Activated naive CD4-positive, alpha-beta T cell treated with anti-CD3 and anti-CD28 coated beads for 36 hours (primary cell): ENCODE measurements at places on chromosomes 4 and X. TPM values are rescaled to one million over a fixed set of nuclear protein-coding genes. Genes with fewer than 3 reads are reported as not detected.

- DNase-seq = no peak
Observed at GRCh38 chrX:120299928-120300327, 11.3 kb downstream of the TMEM255A start.

- DNase-seq = no peak
Observed at GRCh38 chr4:100060765-100061416, 110.8 kb upstream of the H2AZ1 start.

DNA sequence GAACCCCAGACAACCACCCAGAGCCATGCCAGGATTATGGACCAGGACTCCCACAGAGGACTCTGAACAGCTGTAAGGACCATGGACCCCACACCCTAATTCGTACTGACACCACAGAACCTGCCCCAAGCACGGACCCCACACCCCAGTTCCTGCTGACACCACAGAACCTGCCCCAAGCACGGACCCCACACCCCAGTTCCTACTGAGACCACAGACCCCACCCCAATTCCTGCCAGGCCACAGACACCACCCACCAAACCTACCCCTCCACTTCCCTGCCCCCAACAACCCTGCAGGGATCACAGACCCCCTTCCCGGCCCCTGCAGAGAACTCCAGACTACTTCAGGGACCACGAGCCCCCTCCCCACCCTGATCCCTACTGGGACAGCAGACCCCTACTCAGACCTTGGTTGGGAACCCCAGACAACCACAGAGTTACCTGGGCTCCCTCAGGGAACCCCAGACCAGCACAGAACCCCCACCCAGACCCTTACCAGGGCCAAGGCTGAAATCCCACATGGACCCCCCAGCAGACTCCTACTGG is 1.4 kb upstream of the DHRSX start:
- no peak for DNase-seq

GRCh38 chrX:71910643-71910985 is at the start of gene NHSL2:
NHSL2 (plus strand) TSS chrX:71910845.
- DNase-seq = peak; percentile 38

GRCh38 chr4:136909626-136910025 is 622.7 kb downstream of the PCDH18 start:
- DNase-seq = no peak

DNA sequence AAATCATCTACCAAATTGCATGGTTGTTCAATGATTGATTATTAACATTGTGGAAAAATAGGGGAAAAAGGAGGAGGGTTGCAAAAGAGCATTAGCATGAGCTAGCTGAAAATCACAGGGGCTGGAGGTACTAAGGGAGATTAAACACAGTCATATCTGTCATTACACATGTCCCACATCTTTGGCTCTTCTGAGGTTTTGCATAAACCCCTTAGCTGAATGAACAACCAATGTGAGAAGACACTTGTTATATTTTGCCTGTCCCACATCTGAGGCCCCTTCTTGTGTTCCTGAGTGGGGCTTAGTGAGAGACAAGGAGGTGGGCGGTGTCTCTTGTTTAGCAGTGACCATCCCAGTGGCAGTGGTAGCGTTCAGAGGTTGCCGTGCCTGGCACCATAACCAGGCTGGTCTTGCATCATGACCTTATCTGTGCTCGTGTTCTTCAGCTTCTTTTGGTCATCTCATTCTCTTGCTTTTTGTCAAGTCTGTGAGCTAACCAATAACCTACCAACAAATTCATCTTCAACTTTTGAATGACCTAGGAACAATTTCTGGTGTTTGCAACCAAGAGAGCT is 95.6 kb downstream of the MID1IP1 start:
- no peak for DNase-seq

DNA sequence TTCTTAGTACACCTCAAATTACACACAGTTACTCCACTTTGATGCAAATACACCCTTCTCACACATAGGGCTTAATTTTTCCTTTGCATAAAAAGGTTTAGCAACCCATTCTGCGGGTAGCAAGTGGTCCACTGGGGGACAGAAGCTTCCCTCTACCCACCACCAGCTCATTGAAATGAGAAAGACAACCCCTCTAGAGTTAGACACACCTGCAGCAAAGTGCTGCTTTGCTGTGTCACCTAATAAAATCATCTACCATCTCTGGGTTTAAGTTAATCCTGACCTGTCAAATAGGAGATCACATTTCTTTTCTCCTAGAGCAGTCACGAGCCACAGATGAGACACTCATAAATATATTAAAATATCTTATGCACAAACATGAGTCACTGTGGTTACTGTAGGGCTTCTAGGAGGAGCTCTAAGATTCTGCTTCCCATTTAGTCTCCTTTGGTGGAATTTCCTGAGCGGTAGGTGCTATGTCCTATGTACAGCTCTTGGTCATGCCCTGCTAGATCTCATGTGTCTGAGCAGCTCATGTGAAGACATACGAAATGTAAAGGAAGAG is 11.9 kb downstream of the BMX start:
- DNase-seq = no peak

DNA sequence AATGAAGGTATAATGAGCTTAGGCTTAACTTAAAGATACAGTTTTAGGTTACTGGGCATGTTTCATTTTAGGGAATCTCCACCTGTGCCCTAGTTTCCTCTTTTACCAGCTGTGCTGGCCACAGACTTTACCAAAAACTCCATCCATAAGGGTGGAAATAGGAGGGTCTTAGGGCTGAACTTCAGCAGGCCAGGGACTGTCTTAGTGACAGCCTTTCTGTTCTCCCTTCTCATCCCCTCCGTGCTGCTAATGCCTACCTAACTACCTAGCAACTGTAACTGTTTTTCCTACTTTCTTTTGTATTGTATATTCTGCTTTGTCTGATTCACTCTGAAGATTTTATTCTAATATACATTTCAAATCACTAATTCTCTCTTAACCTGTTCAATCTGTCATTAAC is 1375.3 kb downstream of the PCDH18 start:
- DNase-seq = no peak

DNA sequence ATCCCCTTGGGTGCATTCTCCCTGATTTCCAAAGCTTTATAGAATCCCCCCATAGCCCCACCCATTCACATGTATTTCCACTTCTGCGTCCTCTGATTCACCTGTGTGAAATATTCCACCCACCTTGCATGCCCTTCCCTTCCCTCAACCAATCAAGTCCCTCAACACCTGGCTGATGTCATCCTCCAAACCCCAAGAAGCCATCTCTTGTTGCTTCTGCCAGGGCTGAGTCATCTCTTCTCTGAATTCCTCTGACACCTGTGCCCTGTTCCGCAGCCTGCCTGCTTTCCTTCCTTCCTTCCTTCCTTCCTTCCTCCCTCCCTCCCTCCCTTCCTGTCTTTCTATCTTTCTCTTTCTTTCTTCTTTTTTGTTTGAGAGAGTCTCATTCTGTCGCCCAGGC is 9.9 kb downstream of the CRMP1 start:
- DNase-seq = no peak

- DNase-seq = no peak
Observed at GRCh38 chr4:2040391-2041238, 18.5 kb upstream of the NAT8L start.

- DNase-seq = no peak
Observed at GRCh38 chrX:97704881-97705280, 821.2 kb downstream of the RPA4 start.

The PDE6B gene
- 18.1 TPM for total RNA-seq

The PCDH7 gene
- not detected for total RNA-seq

The PRSS12 gene
- not detected for total RNA-seq

The CASP3 gene
- 27.5 TPM for total RNA-seq
